ENCODE measurements at places on chromosomes 1 and 21. TPM values are rescaled to one million over a fixed set of nuclear protein-coding genes. Genes with fewer than 3 reads are reported as not detected.

The DNAI4 gene
- 17.9 TPM for total RNA-seq

The CYP4A11 gene
- total RNA-seq = not detected

The GSTM1 gene
- not detected for total RNA-seq

The RPTN gene
- total RNA-seq = not detected

The ENAH gene
- total RNA-seq = 78.6 TPM

The BCL2L15 gene
- total RNA-seq = not detected

The NMNAT2 gene
- 3.4 TPM for total RNA-seq

The UBE2G2 gene
- 78.2 TPM for total RNA-seq

The MYBPH gene
- not detected for total RNA-seq

The HSF2BP gene
- total RNA-seq = 0.16 TPM

The OR2L5 gene
- not detected for total RNA-seq

The PPIAL4G gene
- not detected for total RNA-seq

The SLC50A1 gene
- 8.2 TPM for total RNA-seq

The HSD3B2 gene
- not detected for total RNA-seq

The WNT9A gene
- total RNA-seq = 4.8 TPM

The TCHHL1 gene
- total RNA-seq = not detected

The SLC30A2 gene
- 7.1 TPM for total RNA-seq

The LCK gene
- 0.63 TPM for total RNA-seq

The RCAN1 gene
- total RNA-seq = 75.3 TPM

The TDRD10 gene
- 2.6 TPM for total RNA-seq

The LCE1F gene
- total RNA-seq = not detected

The ZMYM4 gene
- total RNA-seq = 32.6 TPM

The UMODL1 gene
- total RNA-seq = 0.08 TPM

The DHRS3 gene
- total RNA-seq = 89.7 TPM

The C4BPA gene
- total RNA-seq = not detected

The NTNG1 gene
- 0.30 TPM for total RNA-seq

The HAPLN2 gene
- total RNA-seq = 1.2 TPM

The WARS2 gene
- 9.5 TPM for total RNA-seq

The SPRR2G gene
- not detected for total RNA-seq

The GRIK1 gene
- total RNA-seq = not detected

The UCK2 gene
- total RNA-seq = 9.6 TPM

The FCER1G gene
- 22.0 TPM for total RNA-seq

The GNAT2 gene
- total RNA-seq = not detected

The KRTAP10-2 gene
- not detected for total RNA-seq

The L1TD1 gene
- 0.08 TPM for total RNA-seq

The FASLG gene
- total RNA-seq = not detected

The RGS8 gene
- total RNA-seq = 0.05 TPM

The CLCA1 gene
- total RNA-seq = 0.05 TPM

The ZNF678 gene
- total RNA-seq = 2.3 TPM

The KDF1 gene
- total RNA-seq = 0.27 TPM

The FMN2 gene
- total RNA-seq = not detected

The SERTAD4 gene
- 4.6 TPM for total RNA-seq

The CYP4A22 gene
- not detected for total RNA-seq

The CFAP74 gene
- not detected for total RNA-seq

The ADCY10 gene
- 0.22 TPM for total RNA-seq

The MX2 gene
- total RNA-seq = 5.4 TPM

The GUCA2B gene
- not detected for total RNA-seq

The CTBS gene
- total RNA-seq = 6.2 TPM

The TMEM82 gene
- total RNA-seq = not detected

Measured in left ventricle myocardium inferior (tissue), 1 donor.